Aorta (tissue), 5 donors: ENCODE measurements at places on chromosomes 7 and 10. TPM values are rescaled to one million over a fixed set of nuclear protein-coding genes. Genes with fewer than 3 reads are reported as not detected.

DNA sequence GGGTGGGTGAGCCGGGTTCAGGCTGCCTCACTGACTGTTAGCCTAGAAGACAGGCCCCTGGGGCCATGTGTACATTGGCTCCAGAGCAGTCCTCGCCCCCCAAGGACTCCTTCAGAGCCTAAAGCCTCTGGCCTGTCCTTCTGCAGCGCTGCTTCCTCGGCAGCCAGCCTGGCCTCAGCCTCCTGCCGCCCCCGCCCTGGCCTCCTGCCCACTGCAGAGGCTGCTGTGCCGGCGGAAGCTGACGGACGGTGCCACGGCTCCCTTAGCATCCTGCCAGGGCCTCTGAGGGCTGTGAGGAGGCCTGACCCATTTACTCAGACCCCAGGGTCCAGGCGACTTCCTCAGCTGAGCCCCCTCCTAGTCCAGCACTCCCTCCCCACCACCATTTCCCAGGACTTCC, 4.9 kb downstream of the SRRM3 start:
- H3K36me3 ChIP-seq, result no peaks in the 10 kb centered on the region
- H3K4me1 ChIP-seq, result no peaks in the 10 kb centered on the region
- no peak overlapping the region for H3K27ac ChIP-seq
- no peaks in the 10 kb centered on the region for H3K27me3 ChIP-seq
- no peak overlapping the region for H3K4me3 ChIP-seq

DNA sequence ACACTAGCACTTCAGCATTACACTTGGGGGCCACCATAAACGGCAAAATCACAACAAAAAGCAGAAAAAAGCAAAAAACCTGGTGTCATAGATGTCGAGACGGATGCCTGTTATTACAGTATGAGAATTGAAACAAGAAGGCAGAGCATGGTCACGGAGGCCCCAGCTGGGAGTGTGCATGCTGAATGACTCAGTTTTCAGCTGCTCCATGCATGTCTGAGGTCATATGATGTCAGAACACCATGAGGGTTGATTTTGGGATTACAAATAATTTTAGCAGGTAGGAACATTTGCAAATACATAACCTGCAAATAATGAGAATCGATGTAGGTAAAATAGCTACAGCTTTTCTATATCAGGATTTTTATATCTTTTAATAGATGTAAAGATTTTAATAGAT, 19.1 kb downstream of the ZMYND11 start:
- H3K27ac ChIP-seq, result no peak overlapping the region
- no peak overlapping the region for H3K4me3 ChIP-seq
- no peak for DNase-seq
- peaks cover 3% of the 10 kb centered on the region for H3K4me1 ChIP-seq

Gene ZPBP
- total RNA-seq, result not detected

Gene ANKRD1
- total RNA-seq, result 62.9 TPM

Gene CYP2C9
- not detected for total RNA-seq

- no peak for DNase-seq
- H3K27me3 ChIP-seq, result no peaks in the 10 kb centered on the region
- H3K36me3 ChIP-seq, result no peaks in the 10 kb centered on the region
- no peak overlapping the region for H3K4me3 ChIP-seq
- peaks cover 7% of the 10 kb centered on the region for H3K4me1 ChIP-seq
- H3K27ac ChIP-seq, result no peak overlapping the region
Observed at GRCh38 chr7:6251653-6252052, 20.8 kb downstream of the CYTH3 start.

- H3K36me3 ChIP-seq, result no peaks in the 10 kb centered on the region
- no peak overlapping the region for H3K4me3 ChIP-seq
- no peak for DNase-seq
- no peak overlapping the region for H3K27ac ChIP-seq
- no peaks in the 10 kb centered on the region for H3K27me3 ChIP-seq
Observed at GRCh38 chr10:130885021-130885655, 426.4 kb downstream of the TCERG1L start.

- H3K27me3 ChIP-seq, result no peaks in the 10 kb centered on the region
- peak overlapping the region; percentile 23 for H3K27ac ChIP-seq
- peaks cover 5% of the 10 kb centered on the region for H3K36me3 ChIP-seq
- H3K4me1 ChIP-seq, result peaks cover 5% of the 10 kb centered on the region
- no peak overlapping the region for H3K4me3 ChIP-seq
- no peak for DNase-seq
Observed at GRCh38 chr7:148729984-148730733, 31.5 kb downstream of the CUL1 start.

GRCh38 chr10:86718556-86718955, 37.9 kb upstream of the BMPR1A start:
- peaks cover 3% of the 10 kb centered on the region for H3K36me3 ChIP-seq
- DNase-seq, result no peak
- H3K4me3 ChIP-seq, result no peak overlapping the region
- no peak overlapping the region for H3K27ac ChIP-seq
- no peaks in the 10 kb centered on the region for H3K4me1 ChIP-seq

Gene IFT22
- 10.9 TPM for total RNA-seq

Gene ZNF783
- total RNA-seq, result 23.8 TPM

DNA sequence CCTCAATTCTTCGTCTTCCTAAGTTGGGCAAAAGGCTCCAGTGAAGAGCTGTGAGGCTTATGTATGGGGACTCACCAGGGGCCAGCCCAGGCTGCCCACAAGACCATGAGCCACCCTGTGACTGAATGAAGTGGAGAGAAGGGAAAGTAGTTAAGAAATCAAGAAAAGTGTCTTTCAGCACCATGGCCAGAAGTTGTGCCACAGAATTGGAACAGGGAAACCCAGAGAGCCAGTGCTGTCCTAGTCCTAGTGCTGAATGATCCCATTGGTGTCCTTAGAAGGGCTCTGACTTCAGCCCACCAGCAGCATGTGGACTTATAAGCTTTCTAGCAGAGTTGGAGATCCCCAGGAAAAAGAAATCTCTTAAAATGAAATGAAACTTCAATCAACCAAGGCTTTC, 37.0 kb upstream of the CCSER2 start:
- H3K27me3 ChIP-seq, result no peaks in the 10 kb centered on the region
- H3K36me3 ChIP-seq, result no peaks in the 10 kb centered on the region
- H3K27ac ChIP-seq, result no peak overlapping the region
- DNase-seq, result no peak
- H3K4me3 ChIP-seq, result no peak overlapping the region

- DNase-seq, result no peak
- H3K4me3 ChIP-seq, result no peak overlapping the region
- peaks cover 6% of the 10 kb centered on the region for H3K4me1 ChIP-seq
- no peaks in the 10 kb centered on the region for H3K27me3 ChIP-seq
Observed at GRCh38 chr10:103833731-103834365, 21.5 kb downstream of the SH3PXD2A start.

DNA sequence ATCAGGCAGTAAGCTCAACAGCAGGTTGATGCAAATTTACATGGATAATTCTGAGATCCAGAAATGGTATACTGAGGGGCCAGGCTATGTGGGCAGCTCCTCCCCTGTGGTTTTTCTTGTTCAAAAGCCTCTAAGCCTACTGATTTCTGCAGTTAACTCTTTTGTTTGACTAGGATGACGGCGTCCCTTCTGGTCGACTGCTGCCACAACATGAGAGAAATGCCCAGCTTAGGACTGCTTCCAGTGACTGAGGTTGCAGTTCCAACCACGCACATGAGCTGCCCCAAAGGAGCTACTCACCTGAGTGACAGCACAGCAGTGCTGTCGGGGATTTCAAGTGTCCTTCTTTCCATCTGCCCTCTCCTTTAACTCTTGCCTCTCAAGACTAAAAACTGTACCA, 973.0 kb upstream of the GHITM start:
- H3K36me3 ChIP-seq, result no peaks in the 10 kb centered on the region
- H3K4me3 ChIP-seq, result no peak overlapping the region
- no peak for DNase-seq
- H3K4me1 ChIP-seq, result no peaks in the 10 kb centered on the region
- H3K27ac ChIP-seq, result no peak overlapping the region

- H3K4me3 ChIP-seq, result no peak overlapping the region
- no peaks in the 10 kb centered on the region for H3K27me3 ChIP-seq
- H3K4me1 ChIP-seq, result no peaks in the 10 kb centered on the region
- H3K27ac ChIP-seq, result no peak overlapping the region
- no peak for DNase-seq
- H3K36me3 ChIP-seq, result no peaks in the 10 kb centered on the region
Observed at GRCh38 chr10:3473271-3473670, 300.7 kb upstream of the PITRM1 start.

Gene OPALIN
- not detected for total RNA-seq

GRCh38 chr10:91919651-91920050, 3.9 kb upstream of the BTAF1 start:
- DNase-seq, result no peak
- H3K36me3 ChIP-seq, result no peaks in the 10 kb centered on the region
- H3K27me3 ChIP-seq, result no peaks in the 10 kb centered on the region
- H3K4me3 ChIP-seq, result no peak overlapping the region
- H3K27ac ChIP-seq, result no peak overlapping the region

- no peaks in the 10 kb centered on the region for H3K27me3 ChIP-seq
- H3K4me3 ChIP-seq, result no peak overlapping the region
- H3K27ac ChIP-seq, result no peak overlapping the region
- H3K36me3 ChIP-seq, result no peaks in the 10 kb centered on the region
- no peak for DNase-seq
Observed at GRCh38 chr7:93228302-93228701, 2.0 kb upstream of the HEPACAM2 start.

GRCh38 chr7:78770422-78771410, 682.8 kb downstream of the MAGI2 start:
- H3K4me1 ChIP-seq, result peaks cover 3% of the 10 kb centered on the region
- H3K27me3 ChIP-seq, result no peaks in the 10 kb centered on the region
- peak overlapping the region; percentile 71 for H3K4me3 ChIP-seq
- H3K27ac ChIP-seq, result no peak overlapping the region
- no peaks in the 10 kb centered on the region for H3K36me3 ChIP-seq

DNA sequence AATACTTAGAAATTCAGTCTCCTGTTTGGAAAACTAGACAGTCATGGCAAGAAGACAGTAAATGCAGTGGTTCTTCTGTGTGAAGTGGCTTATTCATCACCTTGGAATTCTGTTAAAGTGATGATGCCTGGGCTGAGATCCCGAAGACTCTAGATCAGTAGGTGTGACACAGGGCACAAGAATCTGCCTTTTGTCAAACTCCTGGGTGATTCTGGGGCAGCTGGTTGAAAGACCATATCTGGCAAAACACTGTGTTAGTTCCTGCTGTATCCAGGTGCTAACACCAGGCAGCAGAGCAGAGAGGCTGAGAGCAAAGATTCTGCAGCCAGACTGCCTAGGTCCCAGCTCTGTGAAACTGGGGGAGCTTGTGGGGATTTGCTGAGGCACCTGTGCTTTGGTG, 26.5 kb downstream of the MRC1 start:
- no peaks in the 10 kb centered on the region for H3K27me3 ChIP-seq
- no peak for DNase-seq
- no peaks in the 10 kb centered on the region for H3K36me3 ChIP-seq
- H3K4me3 ChIP-seq, result no peak overlapping the region
- no peaks in the 10 kb centered on the region for H3K4me1 ChIP-seq
- no peak overlapping the region for H3K27ac ChIP-seq

Gene AKR1C1
- 33.6 TPM for total RNA-seq

DNA sequence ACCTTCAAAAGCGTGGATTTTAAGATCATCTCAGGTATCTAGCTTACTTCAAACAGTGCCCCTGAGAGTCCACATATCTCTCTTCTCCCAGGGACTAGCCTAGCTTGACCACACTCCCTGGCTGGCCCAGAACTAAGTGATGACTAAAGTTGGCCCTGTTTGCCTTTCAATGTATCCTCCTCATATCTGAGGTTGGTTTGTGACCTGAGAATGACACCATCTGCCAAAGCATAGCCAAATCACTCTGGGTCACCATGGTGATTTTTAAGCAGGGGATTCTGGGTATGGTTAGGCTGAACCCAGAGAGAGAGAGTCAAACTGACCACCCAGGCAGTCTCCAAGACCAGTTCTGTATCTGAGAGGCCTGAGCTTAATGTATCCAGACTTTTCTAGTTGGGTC, 16.2 kb downstream of the CNNM1 start:
- no peaks in the 10 kb centered on the region for H3K36me3 ChIP-seq
- H3K4me1 ChIP-seq, result no peaks in the 10 kb centered on the region
- no peaks in the 10 kb centered on the region for H3K27me3 ChIP-seq
- no peak overlapping the region for H3K4me3 ChIP-seq

DNA sequence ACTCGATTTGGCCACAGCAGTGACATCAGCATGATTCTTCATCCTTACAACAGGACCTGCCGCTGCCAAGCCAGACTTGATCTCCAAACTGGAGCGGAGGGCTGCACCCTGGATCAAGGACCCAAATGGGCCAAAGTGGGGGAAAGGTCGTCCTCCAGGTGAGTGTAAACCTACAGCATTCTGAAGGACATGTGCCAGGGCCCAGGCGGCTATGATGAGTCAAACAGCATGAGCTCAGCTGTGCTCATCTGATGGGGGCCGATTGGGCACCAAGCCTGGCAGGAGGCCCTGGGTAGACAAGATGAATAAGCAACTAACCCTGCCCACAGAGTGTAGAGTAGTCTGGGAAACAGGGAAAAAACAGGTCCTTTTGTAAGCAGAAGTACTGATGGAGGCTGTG, 14.4 kb upstream of the ATP6V0E2 start:
- H3K36me3 ChIP-seq, result peaks cover 6% of the 10 kb centered on the region
- H3K27ac ChIP-seq, result no peak overlapping the region
- no peak for DNase-seq
- no peaks in the 10 kb centered on the region for H3K27me3 ChIP-seq
- H3K4me3 ChIP-seq, result no peak overlapping the region

Gene SPDYE5
- not detected for total RNA-seq

Gene OR2A5
- total RNA-seq, result not detected

GRCh38 chr10:48242171-48242904, 32.2 kb downstream of the FRMPD2 start:
- H3K36me3 ChIP-seq, result no peaks in the 10 kb centered on the region
- DNase-seq, result no peak
- H3K4me3 ChIP-seq, result no peak overlapping the region
- no peaks in the 10 kb centered on the region for H3K4me1 ChIP-seq

Gene HYAL4
- total RNA-seq, result not detected

DNA sequence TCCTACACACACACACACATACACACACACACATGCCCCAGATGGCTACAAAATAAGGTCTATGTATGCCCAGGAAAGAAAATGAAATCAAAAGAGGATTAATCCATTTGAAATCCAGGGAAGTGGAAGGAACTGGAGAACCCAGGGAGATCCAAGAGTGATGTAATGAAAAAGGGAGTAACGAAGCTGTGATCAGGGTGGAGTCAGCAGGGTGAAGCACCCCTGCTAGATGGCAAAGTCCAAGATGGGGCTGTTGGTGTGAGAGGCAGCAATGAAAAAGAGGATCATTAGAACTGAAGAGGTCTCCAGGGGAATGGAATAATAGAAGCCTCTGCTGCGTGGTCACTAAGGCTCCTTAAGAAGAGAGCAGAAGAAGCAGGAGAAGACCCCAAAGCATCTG, 43.6 kb upstream of the IL6 start:
- no peak for DNase-seq
- H3K27me3 ChIP-seq, result no peaks in the 10 kb centered on the region
- H3K4me3 ChIP-seq, result no peak overlapping the region
- H3K27ac ChIP-seq, result no peak overlapping the region
- H3K36me3 ChIP-seq, result no peaks in the 10 kb centered on the region

- no peaks in the 10 kb centered on the region for H3K4me1 ChIP-seq
- no peaks in the 10 kb centered on the region for H3K36me3 ChIP-seq
- no peak for DNase-seq
- H3K4me3 ChIP-seq, result no peak overlapping the region
- H3K27ac ChIP-seq, result no peak overlapping the region
Observed at GRCh38 chr7:42274053-42274452, 37.0 kb upstream of the GLI3 start.
